ENCODE measurements at places on chromosomes 1 and 21. TPM values are rescaled to one million over a fixed set of nuclear protein-coding genes. Genes with fewer than 3 reads are reported as not detected.

PLEKHG5 gene
- total RNA-seq: 31.7 TPM

THRAP3 gene
- total RNA-seq: 170 TPM

KRTAP13-2 gene
- not detected for total RNA-seq

UBL4B gene
- total RNA-seq: not detected

FLG2 gene
- not detected for total RNA-seq

HSPB7 gene
- total RNA-seq: not detected

DIPK1A gene
- total RNA-seq: 2.0 TPM

Measured in neural crest cell (in vitro differentiated cells).